ENCODE measurements at places on chromosomes 3 and 15.

- DNase-seq, result no peak
Observed at GRCh38 chr15:78012643-78013077, 64.9 kb downstream of the TBC1D2B start.

- no peak for DNase-seq
Observed at GRCh38 chr15:73374604-73375003, 5.8 kb upstream of the HCN4 start.

- DNase-seq, result peak; percentile 51
Observed at GRCh38 chr3:21839592-21839991, 88.6 kb upstream of the ZNF385D start.

- no peak for DNase-seq
Observed at GRCh38 chr3:37162501-37163245, 11.7 kb downstream of the LRRFIP2 start.

- DNase-seq, result no peak
Observed at GRCh38 chr3:177751770-177752169, 554.5 kb upstream of the TBL1XR1 start.

DNA sequence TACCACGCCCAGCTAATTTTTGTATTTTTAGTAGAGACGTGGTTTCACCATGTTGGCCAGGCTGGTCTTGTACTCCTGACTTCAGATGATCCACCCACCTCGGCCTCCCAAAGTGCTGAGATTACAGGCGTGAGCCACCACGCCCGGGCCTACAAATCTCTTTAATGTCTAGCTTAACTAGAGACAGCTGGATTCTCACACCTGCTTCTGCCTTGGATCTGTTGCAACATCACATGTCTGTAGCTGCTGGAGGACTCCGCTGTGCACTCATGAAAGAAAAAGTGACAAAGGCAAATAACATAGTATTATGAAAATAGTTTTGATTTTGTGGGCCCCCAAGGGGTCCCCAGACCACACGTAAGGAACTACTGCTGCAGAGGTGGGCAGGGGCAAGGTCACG lies 85.9 kb downstream of the NCEH1 start:
- no peak for DNase-seq

- DNase-seq, result no peak
Observed at GRCh38 chr15:93129702-93130488, 40.9 kb upstream of the RGMA start.

DNA sequence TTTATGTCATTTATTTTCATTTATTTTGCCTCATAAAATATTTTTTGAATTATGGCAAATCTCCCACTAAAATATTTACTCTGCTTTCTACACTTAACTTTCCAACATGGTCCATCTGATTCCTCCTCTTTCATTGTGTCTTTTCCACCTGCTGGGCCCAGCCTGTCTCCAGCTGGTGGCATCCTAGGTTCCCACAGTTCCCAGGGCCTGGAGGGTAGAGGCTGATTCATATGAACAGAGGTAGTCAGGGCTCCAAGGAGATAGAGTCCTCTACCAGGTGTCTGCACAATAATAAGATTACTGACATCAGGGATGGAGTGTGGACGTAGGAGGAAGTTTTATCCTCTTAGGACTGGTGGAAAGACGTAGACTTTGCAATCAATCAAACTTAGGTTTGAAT lies 14.3 kb downstream of the ZBTB38 start:
- no peak for DNase-seq

DNA sequence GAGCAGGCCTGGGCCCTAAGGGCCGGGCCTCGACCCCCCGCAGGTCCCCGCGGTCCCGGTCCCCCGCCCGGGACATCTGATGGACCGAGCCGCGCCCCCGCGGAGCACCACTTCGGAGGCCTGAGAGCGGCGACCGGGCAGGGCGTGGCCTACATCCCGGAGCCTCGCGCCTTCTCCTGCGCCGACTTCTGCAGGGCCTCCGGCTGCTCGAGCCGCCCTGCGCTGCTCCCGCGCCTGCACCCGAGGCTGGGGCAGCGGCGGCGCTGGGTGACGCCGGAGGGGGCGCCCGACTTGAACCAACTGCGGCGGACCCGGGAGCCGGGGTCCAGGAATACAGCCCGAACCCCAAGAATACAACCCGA lies 14.9 kb upstream of the GP9 start:
- no peak for DNase-seq

All from Karpas-422 (cell line).